ENCODE measurements at places on chromosomes 16 and 17. TPM values are rescaled to one million over a fixed set of nuclear protein-coding genes. Genes with fewer than 3 reads are reported as not detected.

GRCh38 chr17:65434878-65435277, 126.6 kb downstream of the AXIN2 start:
- DNase-seq, result no peak

DNA sequence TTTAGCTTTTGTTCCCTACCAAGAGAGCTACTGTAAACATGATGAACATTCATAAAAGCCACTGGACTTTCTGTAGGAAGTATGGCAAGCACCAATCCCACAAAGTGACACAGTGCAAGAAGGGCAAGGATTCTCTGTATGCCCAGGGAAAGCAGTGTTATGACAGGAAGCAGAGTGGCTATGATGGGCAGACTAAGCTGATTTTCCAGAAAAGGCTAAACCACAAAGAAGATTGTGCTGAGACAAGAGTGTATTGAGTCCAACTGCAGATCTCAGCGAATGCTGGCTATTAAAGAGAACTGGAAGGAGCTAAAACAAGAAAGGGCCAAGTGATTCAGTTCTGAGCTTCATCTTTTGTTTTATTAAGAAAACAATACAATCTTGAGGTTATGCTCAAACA, 60.5 kb upstream of the EFCAB3 start:
- DNase-seq, result no peak

DNA sequence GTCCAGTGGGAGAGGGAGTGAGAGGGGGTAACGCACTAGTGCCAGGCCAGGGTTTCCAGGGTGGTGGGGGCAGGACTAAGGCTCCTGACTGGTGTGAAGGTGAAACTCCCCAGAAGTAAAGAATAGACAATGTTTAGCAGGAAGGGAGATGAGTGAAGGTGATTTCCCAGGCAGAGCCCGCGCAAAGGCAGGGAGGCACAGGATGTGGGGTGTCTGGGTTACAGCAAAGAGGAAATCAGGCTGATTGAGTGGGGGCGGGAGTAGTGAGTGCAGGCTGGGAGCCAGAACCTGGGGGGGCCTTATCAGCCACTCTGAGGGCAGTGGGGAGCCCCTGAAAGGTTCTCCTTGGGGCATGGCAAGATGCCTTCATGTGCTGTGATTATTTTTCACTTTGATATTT, 167.5 kb downstream of the UTP18 start:
- DNase-seq, result no peak

DNA sequence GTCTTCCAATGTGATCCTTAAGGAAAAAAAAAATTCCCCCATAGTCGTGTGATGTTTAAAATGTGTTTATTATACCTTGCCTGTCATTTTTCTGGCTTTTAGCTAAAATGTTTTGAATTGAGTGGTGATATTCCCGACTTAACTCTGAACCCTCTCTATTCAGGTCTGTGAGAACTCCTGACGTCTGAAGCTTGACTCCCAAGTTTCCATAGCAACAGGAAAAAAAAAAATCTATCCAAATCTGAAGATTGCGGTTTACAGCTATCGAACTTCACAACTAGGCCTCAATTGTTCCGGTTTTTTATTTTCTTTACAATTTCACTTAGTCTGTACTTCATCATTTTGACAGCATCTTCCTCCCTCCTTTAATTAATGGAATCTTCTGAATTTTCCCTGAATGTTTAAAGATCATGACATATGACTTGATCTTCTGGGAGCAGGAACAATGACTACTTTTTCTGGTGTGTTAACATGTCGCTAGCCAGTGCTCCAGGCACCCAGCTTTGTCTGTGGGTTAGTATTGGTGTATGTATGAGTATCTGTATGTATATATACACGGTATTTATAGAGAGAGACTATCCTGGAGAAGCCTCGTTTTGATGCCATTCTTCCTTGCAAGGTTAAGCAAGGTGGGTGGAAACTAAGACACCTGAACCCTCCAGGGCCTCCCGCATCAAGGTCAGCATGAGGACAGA, 12.8 kb upstream of the HSBP1 start:
- DNase-seq, result no peak

The CDR2L gene
- 29.9 TPM for total RNA-seq

The TMEM94 gene
- total RNA-seq, result 61.0 TPM

The TEX19 gene
- total RNA-seq, result not detected
